Stimulated activated CD4-positive, alpha-beta T cell treated with anti-CD3 and anti-CD28 coated beads, Interleukin-15, amount 100 ng/mL, for 1 hour (primary cell): ENCODE measurements at places on chromosomes 7 and 10.
A peak's percentile ranks its signal among the peaks of the same experiment; 100 is the strongest.

DNA sequence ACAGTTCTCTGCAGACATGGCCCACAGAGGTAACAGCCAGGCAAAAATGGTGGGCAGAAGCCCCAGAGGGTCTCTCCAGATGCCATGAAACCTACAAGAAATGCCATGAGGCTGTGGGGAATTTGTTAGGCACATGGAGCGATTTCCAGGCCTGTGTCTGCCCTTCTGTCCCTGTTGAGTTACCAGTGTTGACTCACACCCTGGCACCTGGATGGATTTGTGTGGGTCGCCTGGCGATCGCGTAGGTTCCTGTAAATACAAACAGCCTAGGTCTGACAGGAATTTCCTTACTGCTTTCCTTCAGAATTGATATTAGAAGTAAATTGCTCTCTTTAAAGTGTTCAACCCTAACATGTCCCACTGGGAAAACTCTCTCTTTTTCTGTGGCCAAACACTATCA is 164.9 kb upstream of the EEPD1 start:
- no peak for DNase-seq

DNA sequence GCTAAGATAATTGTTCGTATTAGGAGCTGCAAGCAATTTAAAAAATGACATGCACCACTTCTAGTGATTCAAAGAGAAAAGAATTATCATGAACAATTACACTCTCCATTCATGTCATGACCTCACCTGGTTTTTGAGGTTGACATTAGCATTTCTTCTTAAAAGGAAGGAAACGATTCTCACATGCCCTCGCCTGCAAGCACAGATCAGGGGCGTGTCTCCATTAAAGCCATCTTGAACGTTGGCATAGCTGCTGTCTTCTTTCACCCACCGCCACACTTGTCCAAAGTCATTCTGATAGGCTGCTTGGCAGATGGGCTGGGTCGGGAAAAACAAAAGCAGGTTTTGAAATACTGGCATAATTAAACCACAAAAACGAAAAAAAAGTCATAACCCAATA is 19.9 kb downstream of the ANKRD22 start:
- no peak for DNase-seq

DNA sequence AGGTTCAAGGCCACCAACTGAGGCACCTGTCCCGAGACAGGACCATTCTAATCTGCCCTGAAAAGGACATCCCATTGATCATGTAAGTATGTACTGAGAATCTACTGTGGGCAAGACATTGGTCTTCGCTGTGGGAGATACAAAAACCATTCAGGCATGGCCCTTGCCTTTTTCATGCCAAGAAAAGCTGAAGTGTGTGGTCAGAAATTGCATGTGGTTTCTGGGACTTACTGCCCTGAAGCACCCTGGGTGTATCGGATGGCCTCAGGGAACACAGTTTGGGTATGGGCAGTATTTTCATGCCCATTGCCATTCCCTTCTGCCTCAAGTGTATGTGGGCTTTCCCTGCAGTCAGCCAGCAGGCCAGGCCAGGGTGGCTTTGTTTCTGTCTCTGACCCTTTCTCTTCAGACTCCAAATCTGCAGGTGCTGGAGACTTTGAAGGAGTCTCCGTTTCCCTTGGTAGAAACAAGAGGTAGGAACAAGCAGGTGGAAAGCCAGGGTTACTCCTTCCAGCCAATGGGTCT is 285.7 kb downstream of the ZEB1 start:
- no peak for DNase-seq

GRCh38 chr7:121083790-121084251 is 95.3 kb downstream of the CPED1 start:
- DNase-seq: no peak

DNA sequence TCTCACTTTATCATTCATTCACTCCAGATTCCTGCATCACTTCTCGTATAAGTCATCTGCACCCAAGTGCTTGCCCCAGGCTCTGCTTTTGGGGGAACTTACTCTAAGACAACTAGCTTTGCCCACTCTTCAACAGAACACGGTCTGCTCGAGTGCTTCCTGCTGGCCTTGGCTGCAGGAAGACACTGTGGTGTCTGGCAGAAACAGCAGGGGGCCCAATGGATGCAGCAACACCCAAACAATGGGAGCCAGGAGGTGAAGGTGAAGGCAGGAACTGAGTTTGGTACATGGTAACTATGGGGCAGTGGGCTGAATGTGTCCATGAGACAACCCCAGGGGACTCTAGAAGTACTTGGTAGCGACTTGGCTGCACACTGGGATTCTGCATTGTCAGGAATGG is 344.0 kb downstream of the REEP3 start:
- DNase-seq: no peak

- DNase-seq: no peak
Observed at GRCh38 chr7:50397971-50398324, 52.2 kb downstream of the FIGNL1 start.

GRCh38 chr7:32167256-32167655 is 97.0 kb upstream of the PDE1C start:
- DNase-seq: no peak

DNA sequence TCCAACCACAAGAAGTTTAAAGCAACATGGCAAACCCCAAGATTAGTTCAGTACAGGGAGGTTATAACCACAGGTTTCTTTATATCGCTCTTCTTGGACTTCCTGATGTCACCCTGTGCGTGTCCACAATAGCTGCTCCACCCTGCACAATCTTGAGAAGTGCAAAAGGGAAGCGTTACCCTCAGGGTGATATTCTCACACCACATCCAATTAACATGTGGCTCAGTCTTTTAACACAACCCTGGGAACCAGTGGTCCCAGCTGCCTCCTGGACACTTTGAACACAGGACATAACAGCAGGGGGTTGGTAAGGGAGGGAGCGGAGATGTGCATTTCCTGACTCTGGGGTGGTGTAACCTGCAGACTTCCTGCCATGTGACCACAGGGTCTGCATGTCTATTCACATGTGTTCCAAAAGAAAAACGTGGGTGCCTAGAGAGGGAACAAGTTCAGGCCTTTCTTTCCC is 64.6 kb downstream of the GSAP start:
- peak; percentile 20 for DNase-seq

GRCh38 chr10:130757821-130758489 is 553.6 kb downstream of the TCERG1L start:
- no peak for DNase-seq

DNA sequence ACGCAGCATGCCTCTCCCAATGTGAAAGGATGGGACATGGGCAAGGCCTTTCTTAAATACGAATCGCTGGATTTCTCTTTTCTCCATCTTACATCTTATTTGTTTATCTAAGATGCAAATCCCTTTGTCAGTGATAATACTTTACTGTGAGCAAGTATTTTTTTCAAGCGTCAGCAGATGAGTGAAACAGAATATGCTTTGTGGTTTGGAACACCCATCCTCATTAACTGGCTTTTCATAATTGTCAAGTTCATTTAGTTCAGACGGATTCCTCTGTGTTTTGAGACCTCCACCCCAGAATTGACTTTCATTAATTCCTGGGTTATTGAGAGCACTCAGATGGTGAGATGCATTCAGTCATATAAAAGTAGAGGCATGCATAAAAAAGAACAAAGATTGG is 149.8 kb downstream of the NSUN6 start:
- DNase-seq: no peak
